ENCODE measurements at places on chromosomes 5 and 9.

DNA sequence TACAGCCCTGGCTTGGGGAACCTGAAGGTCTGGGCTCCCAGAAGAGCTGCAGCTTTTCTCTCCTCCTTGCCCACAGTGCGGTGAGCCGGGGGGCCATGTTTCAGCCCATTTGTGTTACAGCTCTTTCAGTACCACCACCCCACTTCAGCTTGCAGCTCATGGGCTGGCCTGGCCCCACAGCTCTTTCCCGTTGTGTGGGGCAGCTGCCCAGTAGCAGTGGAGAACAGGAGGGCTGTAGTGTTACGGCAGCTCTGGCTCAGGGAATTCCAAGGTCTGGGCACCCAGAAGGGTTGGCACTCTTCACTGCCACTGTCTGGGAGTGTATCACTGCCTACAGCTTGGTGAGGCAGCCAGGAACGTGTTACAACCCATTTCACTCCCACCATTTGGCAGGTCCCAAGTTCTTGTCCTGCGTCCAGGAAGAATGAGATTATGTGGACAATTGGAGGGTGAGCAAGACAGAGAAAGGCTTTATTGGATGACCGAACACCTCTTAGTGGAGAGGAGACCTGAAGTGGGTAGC, 390.5 kb downstream of the KDM4C start:
- DNase-seq = no peak

DNA sequence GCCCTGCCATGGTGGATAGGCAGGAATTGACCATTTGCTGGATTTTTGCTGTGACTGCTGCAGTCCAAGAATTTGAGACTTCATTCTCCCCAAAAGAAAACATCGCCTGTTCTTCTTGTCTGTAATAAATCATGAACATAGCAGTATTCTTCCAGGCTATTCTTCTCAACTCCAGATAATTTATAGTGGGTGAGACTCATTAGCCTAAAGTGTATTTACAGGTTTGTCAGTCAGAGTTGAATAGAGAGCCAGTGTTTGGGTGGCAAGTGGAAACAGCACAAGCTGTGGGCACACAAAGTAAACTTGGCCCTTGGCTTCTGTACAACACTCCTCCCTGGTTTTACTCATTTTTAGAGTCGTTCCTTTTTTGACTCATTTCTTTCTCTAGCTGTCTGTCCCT, 128.2 kb upstream of the VCAN start:
- no peak for DNase-seq

- no peak for DNase-seq
Observed at GRCh38 chr5:6552612-6553011, 80.2 kb downstream of the NSUN2 start.

DNA sequence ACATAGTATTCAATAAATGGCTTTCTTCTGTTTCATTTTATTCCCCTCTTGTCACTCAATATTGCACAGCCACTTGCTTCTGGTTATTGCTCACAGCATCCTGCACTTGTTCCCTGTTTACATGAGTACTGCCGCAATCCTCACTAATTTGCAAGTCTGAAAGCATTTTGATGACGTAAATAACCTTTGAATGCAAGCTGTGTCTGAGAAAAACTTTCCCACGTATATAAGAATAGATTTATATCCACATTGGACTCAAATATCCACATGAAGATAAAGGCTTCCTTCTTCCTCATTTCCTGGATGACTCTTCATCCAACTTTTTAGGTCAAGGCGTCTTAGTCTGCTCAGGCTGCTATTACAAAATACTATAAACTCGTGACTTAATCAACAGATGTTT, 88.2 kb upstream of the DAP start:
- no peak for DNase-seq

GRCh38 chr5:119276978-119277377, 78.8 kb upstream of the TNFAIP8 start:
- DNase-seq = no peak

GRCh38 chr5:87190687-87191086, 77.0 kb upstream of the RASA1 start:
- no peak for DNase-seq

DNA sequence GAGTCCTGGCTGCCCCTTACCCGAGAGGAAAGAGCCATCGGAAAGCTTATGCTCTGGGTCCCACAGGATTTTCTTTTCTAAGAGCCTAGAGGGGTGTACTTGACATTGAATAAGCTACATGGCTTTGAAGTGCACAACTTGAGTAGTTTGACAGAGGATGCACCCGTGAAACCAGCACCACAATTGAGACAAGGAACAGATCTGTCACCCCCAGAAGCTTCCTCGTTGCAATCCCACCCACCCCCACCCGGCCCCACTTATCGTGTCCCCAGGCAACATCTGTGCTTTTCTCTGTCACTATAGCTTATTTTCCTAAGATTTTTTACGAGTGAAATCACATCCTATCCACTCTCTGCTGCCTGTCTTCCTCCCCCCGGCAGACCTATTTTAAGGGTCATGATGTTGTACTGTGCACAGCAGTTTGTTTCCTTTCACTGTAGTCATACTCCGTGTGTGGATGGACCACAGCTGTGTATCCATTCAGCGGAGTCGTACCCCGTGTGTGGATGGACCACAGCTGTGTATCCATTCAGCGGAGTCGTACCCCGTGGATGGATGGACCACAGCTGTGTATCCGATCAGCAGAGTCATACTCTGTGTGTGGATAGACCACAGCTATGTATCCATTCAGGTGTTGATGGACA, 8.8 kb upstream of the FCN2 start:
- no peak for DNase-seq

DNA sequence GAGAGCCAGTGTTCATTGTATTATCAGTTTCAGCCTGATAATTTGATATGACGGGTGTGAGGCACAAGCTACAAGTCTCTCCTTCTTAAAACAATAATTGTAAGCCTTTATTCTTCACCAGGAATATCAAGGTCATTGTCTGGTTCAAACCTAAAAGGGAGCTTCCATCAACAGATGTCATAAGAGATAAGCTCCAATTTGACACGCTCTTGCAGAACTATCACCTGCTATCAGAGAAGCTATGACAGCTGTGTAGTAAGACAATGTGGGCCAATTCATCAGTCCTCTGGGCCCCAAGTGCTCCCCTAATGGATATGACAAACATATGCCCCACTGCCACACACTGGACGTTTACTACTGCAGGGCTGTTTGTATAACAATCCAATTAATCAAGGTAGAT, 1010.2 kb upstream of the DMAC1 start:
- no peak for DNase-seq
